SW 1271 (cell line): ENCODE measurements at places on chromosomes 16 and 17.

DNA sequence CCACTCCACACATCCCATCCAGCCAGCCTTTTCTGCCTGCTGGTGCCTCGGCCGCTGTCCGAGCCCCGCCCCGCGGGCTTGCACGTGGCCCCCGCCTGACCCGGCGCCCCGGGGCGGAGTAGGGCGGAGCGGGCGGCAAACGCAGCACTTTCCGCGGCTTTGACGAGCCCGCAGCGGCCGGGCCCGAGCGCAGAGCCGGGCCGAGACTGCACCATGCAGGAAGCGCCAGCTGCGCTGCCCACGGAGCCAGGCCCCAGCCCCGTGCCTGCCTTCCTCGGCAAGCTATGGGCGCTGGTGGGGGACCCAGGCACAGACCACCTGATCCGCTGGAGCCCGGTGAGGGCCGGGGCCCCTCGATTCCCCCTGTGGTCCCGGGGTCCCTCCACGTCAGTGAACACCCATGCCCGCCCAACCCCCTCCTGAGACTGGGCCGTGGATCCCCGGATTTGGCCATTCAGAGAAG is at the start of gene HSF4:
TSS of gene HSF4 (plus strand) at position 147 of the 463 bp plus-strand sequence. CDS start at position 214, 67 bp downstream.
- DNase-seq: no peak

GRCh38 chr16:46923513-46924295 is 39.5 kb downstream of the GPT2 start:
- DNase-seq: no peak

DNA sequence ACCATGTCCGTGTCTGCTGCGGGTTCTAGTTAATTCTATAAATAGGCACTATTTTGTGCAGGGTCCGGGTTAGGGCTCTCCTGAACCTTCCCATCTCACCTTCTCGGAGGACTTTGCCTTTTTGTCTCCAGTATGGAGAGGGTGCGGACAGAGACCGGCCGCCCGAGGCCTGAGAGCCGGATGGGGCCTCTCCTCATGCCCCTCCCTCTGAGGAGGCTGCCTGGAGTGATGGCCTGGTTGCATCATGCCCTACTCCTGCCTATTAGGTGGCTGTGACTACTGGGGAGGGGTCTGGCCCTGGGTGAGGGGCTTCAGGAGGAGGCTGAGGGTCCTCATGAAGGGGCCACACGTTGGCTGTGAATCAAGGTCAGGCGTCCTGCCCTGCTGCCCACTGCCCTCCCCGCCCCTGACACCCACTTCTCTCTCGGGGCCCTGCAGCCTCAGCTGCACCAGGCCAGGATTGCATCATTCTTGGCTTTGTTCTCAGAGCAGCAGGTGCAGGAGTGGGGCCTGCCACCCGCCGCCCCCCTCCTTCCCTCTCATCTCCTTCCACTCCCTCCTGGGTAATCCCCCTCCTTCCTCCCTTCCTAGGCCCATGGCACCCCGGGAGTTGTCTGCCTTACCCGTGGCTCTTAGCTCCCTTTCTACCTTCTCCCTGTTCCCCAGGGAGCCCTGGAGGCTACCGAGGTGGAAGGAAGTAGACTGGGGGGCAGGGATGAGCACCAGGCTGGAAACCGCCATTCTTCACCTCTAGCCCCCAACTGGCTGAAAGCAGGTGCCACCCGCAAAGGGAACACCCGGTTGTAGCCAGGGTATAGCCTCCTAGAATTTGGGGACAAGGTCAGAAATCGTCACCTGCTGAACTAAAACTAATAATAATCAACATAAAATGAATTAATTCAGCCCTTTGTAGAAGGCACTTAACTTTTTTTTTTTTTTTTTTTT is 12.7 kb upstream of the ARHGAP23 start:
- DNase-seq: no peak

DNA sequence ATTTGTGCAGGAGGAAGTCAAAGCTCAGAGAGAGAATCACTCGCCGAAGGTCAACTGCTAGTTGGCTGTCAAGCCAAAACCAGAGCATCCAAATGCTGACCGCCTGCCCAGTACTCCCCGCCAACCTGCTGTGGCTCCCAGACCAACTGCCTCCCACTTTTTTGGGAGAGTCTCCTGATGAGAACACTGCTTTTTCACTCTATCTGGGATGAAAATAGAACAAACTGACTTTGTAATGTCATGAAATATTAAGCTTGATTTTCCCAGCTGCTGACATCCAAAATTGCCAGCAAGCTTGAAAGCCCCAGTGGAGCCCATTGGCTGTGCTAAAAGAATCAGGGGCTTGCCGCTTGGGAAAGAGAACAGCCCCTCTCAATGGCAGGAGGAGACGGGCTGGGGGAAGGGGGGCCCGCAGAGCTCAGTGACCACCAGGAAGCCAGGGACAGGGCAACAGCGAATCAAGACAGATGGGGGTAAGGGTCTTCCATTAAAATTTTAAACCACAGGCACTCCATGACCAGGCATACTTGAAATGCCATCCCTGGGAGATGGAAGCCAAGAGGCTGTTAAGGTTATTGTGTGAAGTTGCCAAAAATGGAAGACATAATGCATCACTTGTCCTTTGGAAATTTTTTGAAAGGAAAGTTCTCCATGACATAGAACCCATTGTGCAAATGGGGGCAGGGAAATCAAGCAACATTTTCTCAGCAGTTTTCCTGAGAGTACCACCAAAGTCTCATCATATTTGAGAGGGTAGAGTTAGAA is 125.7 kb upstream of the CDH5 start:
- DNase-seq: no peak

GRCh38 chr17:82957469-82957795 is 117.6 kb upstream of the ZNF750 start:
- no peak for DNase-seq

- DNase-seq: no peak
These were observed 111.3 kb downstream of the TRIM37 start for GRCh38 chr17:58995247-58995940.

- no peak for DNase-seq
These were observed 20.2 kb downstream of the ZFHX3 start for GRCh38 chr16:73027685-73028111.

DNA sequence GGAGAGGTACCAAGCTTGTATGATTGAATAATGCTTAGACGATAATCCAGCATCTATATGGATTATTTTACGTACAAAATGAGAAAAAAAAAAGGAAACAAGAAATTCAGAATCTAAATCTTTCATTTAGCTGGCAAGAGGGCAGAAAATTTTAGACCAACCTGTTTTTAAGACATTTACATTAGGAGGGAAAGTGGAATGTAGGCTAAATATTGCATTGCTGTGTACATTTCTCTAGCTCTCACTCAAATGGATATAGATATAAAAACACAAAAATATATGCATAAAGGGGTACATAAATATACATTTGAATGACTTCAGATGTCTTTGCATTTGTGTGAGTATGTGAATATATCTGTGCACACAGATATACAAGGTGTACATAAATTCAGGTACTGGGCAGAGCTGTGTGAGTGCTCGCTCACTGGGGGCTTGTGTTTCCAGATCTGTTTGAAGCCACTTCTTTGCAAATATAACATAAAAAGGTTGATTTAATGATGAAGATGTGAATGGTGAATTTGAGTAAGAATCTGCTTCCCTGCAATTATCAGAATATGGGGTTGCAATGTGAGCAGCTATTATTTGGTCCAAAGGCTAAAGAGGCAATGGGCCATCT is 14.2 kb upstream of the ZFHX3 start:
- no peak for DNase-seq

DNA sequence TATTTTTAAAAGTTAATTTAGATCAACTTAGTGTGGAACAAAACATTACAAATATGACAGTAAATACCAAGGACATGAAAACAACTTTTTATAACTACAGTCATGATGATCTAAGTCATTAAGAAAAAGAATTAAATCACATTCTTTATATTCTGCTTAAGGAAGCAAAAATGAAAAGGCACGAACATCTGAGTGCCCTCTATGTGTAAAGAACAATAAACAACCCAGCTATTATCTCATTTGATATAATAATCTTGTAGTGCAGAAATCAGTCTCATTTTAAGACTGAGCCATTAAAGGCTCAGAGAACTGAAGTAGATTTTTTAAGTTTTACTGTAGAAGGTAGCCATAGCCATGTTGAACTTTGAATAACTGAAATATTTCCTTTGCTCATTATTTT is 13.4 kb downstream of the MYO1D start:
- DNase-seq: no peak

DNA sequence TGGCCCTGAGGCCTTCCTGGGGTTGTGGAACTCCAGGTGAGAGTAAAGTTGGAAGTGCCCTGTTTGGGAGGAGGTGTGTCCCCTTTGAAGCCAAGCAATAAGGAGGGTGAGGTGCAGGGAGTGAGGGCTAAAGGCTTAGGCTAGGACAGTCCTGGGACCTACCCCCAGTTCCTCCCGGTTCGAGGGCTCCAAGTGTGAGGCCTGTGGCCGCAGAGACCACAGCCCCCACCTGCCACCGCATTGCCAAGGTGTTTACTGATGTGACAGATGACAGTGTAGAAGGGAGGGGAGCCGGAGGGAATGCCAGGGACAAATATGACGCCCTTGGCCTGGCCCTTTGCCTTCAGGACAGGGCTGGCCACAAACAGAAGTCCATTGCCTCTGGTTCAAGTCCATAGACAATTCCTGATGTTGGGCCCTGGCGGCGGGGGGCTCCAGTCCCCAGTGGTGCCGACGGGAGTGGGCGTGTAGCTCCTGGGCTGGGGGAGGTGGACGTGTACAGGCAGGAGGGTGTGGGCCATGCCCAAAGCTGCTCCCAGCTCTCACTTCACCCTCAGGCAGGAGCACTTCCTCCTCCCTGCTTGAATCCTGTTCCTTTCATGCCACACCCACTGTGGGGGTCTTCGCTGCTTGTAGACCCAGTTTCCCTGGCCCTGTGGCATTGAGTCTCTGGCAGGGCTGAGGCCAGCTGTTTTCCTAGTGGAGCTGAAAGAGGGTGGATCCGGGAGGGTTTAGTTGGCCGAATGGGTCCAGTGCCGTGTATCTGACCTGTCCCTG is 3.2 kb downstream of the ADORA2B start:
- DNase-seq: no peak

GRCh38 chr17:47851764-47852112 is 775 bp upstream of the SP6 start:
- no peak for DNase-seq

- DNase-seq: no peak
These were observed 231.0 kb upstream of the EEF2KMT start for GRCh38 chr16:5328546-5328945.

GRCh38 chr17:71969500-71969899 is 151.3 kb upstream of the SOX9 start:
- no peak for DNase-seq

DNA sequence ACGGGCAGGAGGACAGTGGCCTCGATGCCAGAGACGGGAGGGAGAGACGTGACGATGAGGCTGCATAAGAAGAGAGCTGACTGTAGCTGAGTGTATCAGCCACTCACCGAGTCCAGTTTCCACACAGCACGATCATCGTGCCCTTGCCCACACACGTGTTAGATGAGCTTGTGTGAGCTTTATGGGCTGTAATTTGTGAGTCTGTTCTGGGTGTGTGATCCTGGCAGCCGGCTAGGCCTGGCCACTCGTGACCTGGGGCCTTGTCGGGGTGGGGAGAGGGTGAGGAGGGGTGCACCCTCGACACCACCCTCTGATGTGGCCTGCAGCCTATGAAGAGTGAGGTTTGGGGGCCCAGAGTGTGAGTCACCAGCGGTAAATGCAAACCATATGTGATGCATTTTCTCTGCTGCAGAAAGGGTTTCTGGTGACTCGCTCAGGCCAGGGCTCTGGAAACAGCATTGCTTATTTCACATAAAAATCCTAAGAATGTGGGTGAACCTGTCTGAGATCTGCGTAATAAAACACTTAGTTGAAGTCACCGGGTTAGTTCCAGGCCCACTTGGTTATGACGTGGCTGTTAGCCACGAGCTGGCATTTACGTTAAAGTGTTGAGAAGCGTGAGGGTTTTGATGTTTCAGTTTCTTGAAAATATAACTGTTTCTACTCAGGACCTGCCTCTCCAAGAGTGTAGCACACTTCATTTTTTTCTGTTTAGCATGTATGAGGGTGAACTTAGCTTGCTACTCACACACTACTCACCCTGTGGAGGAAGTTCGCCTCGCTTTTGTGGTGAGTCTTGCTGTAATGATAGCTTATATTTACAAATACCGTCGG is 4.2 kb downstream of the METRNL start:
- no peak for DNase-seq

DNA sequence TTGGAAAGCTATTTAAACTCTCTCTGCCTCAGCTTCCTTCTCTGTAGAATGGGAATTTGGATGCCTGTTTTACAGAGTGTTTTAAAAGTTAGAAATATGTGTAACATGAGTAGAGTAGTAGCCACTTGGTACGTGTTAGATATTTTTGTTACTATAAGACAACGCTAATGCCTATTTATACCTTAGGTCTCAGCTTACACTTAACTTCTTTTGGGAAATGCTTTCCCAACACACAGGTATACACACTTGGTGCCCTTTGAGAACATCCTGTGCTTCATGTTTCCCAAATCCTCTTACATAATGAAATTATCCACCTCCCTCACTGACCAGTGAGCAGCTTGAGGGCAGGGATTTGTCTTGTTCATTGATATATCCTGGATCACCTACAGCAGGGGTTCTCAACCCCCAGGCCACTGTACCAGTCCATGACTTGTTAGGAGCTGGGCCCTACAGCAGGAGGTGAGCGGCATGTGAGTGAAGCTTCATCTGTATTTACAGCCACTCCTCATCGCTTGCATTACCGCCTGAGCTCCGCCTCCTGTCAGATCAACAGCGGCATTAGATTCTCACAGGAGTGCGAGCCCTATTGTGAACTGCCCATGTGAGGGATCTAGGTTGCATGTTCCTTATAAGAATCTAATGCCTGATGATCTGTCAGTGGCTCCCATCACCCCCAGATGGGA is 33.5 kb downstream of the ARSG start:
- no peak for DNase-seq

DNA sequence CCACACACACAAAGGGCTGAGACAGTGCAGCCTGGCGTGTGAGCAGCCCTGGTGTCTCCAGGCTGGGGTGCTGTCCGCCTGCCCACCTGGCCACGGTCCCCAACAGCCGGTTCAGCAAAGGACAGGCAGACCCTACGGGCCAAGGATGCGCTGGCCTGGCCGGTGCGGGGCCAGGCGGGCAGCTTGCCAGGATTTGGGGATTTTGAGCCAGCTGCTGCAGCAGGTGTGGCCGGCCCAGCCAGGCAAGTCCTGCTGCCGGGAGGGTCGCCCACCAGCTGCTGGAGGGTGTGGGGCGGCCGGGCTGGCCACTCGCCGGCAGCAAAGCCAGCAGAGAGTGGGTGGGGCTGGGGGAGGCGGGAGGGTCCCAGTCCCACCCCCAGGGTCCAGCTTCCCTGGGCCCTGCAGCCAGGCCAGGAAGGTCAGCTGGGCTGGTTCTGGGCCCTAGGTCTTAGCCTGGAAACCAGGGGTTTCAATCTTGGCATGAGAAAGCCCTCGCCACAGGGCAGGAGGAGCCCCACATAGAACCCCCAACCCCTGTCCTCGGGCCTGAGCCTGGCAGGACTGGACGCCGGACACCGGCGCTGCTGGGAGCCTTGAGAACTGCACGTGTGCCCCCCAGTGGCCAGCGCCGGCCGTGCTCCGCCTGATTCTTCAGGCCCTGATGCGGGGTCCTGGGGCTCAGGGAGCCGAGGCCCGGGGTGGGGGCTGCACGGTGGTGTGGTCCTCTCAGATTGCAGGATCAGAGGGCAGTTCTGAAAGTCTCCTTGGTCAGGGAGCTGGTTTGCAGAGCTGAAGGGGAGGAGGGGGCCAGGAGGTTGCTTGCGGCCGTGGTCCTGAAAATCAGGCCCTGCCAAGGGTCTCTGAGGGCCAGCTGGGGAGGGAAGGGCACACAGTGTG is 17.6 kb upstream of the SSTR5 start:
- no peak for DNase-seq

GRCh38 chr16:30418350-30419181 is 11.2 kb downstream of the ZNF771 start:
- DNase-seq: no peak

GRCh38 chr17:73423806-73424205 is 112.0 kb upstream of the CDC42EP4 start:
- no peak for DNase-seq

GRCh38 chr16:64586781-64587180 is 535.1 kb downstream of the CDH11 start:
- DNase-seq: no peak
